Hair follicle dermal papilla cell (primary cell): ENCODE measurements at places on chromosomes 7 and 10. TPM values are rescaled to one million over a fixed set of nuclear protein-coding genes. Genes with fewer than 3 reads are reported as not detected.

Gene TRIM74
- total RNA-seq, result 0.12 TPM in 1 of 2 replicates, not detected in the other

Gene MSMB
- total RNA-seq, result not detected in 2 replicates

Gene ZNF804B
- not detected in 2 replicates for total RNA-seq

Gene CNOT4
- total RNA-seq, result 13.4 and 19.1 TPM in 2 replicates

Gene FXYD4
- total RNA-seq, result not detected in 2 replicates
